Activated CD8-positive, alpha-beta T cell treated with anti-CD3 and anti-CD28 coated beads, Interleukin-2, amount 10 ng/mL, durations not matched to agents 7 days and 5 days (primary cell): ENCODE measurements at places on chromosomes 1 and 21. TPM values are rescaled to one million over a fixed set of nuclear protein-coding genes. Genes with fewer than 3 reads are reported as not detected.

The KMO gene
- total RNA-seq: not detected

The PPIH gene
- total RNA-seq: 121 TPM

The SLC30A1 gene
- 15.6 TPM for total RNA-seq

DNA sequence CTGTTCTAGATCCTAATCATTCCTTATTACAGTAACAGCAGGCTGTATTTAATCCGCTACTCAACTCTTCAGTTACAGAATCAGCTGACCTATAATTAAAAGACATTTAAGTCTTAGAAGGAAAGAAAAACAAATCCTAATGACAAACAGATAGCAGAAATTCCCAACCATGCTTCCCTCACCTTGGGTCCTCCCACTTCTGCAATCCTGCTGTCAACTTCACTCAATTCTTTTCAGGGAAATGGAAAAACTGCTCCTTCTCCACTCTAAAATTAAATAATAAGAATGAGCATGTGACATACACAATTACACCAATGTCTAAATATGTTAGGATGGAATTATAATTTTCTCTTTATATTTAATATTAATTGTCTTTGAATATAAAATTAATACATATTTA lies 182.6 kb upstream of the LYPLAL1 start:
- no peak for DNase-seq

GRCh38 chr21:26595971-26596370 lies 22.9 kb upstream of the CYYR1 start:
- no peak for DNase-seq

GRCh38 chr1:151620286-151620685 lies 8.4 kb downstream of the SNX27 start:
- DNase-seq: no peak

DNA sequence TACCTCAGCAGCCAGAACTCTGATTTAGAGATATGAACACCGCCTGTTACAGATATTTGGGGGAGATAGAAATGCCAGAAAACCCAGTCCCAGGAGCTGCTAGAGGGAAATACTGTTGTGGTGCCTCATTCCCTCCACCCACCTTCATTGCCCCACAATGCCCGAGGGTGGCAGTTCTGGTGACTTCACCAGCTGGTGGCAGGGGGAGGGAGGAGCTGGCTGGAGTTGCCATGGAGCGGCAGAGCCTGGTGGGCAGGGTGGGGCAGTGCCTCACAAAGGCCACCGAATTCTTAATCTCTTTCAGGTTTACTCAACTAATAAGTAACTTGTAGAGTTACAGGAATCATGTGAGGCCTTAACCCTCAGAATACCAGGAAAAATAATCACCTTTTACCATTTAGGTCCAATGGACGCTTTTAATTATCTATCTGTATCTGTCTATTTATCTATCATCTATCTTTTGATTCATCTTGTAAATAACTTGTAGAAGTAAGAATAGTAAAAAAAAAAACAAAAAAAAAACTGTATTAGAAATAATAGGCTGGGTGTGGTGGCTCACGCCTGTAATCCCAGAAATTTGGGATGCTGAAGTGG lies 11.7 kb upstream of the S100A11 start:
- no peak for DNase-seq

- DNase-seq: no peak
These were observed 1.6 kb downstream of the HIVEP3 start for GRCh38 chr1:41917076-41917475.

- DNase-seq: no peak
These were observed 3.7 kb downstream of the MIGA1 start for GRCh38 chr1:77783141-77783540.

DNA sequence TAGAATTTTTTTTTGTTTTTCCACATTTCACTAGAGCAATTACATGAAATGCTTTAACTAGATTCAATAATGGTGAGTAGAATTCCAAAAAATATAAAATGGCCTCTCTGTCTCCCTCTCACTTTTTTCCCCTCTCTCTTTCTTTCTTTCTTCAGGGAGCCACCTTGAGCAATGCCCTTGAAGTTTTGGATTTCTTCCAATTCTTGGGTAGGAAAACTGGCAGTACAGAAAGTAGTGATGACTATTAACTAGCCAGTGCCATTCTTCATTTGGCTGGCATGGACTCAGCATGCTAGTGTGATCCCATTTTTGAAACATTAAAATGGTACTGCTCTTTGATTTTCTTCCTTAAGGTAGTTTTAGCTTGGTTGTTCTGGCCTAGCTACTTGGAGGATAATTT lies 4.5 kb upstream of the FNBP1L start:
- no peak for DNase-seq

- no peak for DNase-seq
These were observed 52.5 kb downstream of the SIM2 start for GRCh38 chr21:36751383-36751782.

GRCh38 chr1:111769517-111770146 lies 13.9 kb downstream of the DDX20 start:
- peak; percentile 64 for DNase-seq

- DNase-seq: no peak
These were observed 156.0 kb upstream of the PTBP2 start for GRCh38 chr1:96565546-96565945.
